ENCODE measurements at places on chromosomes 7 and 10.

- DNase-seq = no peak
These were observed 41.2 kb upstream of the ACSL5 start for GRCh38 chr10:112332509-112333228.

- peak; percentile 33 for DNase-seq
These were observed 2.0 kb downstream of the DBNL start for GRCh38 chr7:44046321-44047061.

- DNase-seq = no peak
These were observed 803.2 kb downstream of the PHTF2 start for GRCh38 chr7:78601728-78602127.

GRCh38 chr7:41744161-41744560 is 41.3 kb upstream of the INHBA start:
- DNase-seq = no peak

- no peak for DNase-seq
These were observed 92.1 kb downstream of the FOXL3 start for GRCh38 chr7:382043-382400.

GRCh38 chr7:101816595-101817470 is 593 bp upstream of the CUX1 start:
- peak; percentile 77 for DNase-seq

DNA sequence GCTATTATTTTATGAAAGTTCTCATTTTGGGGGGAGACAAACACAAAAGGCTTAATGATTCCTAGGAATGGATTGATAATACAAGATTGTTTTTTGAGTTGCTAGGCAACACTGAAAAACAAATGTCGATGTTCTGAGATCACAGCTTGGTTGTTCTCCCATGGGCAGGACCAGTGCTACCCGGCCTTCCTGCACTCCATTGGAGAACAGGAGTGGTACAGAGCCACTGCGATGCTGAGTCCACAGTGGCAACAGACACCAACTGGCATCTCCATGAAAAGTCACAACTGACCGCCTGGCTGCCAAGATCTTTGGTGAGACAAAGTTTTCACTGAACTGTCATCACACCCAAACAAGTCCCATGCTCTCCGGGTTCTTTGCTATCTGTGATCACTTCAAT is 68.9 kb upstream of the NMT2 start:
- no peak for DNase-seq

- peak; percentile 27 for DNase-seq
These were observed 670 bp upstream of the AGK start for GRCh38 chr7:141550386-141551093.

DNA sequence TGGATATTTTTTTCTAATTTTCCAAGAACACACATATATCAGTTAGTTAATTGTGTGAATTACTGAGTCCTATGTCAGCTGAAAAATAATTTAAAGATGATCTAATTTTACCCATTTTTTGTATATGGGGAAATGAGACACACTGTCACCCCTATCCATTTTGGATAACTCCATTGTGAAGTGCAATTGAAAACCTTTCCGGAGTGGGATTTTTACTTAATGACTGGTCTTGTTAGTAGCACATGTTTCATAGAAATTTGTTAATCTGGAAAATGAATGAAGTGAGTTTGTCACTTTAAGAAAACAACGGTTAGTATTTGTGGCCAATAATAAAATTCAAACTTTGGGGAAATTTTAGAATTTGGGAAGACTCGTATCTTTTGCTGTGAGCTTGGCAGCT is 2.0 kb downstream of the GARS1 start:
- no peak for DNase-seq

GRCh38 chr7:138887085-138887710 is 89.2 kb upstream of the ATP6V0A4 start:
- DNase-seq = no peak

DNA sequence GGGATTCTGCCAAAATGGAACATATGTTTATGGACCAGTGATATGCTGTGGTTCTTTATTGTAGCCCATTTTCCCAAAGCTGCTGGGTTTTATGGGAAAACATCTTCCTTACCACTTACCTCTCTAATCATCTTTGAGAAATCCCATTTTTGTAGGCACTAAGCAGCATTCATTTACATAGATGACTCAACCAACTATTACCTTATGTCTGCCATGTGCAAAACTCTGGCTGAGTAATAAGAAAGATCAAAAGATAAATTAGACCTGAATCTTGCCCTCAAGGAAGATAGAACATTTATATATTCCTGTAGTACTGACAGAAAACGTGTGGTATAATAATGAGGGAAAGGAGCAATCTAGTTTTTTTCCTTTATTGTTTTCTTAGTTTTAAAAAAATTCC is 24.3 kb downstream of the CBLL1 start:
- DNase-seq = no peak

- DNase-seq = no peak
These were observed 97.1 kb downstream of the TFEC start for GRCh38 chr7:115933471-115933870.

- DNase-seq = no peak
These were observed 84.3 kb upstream of the MPP7 start for GRCh38 chr10:28387140-28387539.

DNA sequence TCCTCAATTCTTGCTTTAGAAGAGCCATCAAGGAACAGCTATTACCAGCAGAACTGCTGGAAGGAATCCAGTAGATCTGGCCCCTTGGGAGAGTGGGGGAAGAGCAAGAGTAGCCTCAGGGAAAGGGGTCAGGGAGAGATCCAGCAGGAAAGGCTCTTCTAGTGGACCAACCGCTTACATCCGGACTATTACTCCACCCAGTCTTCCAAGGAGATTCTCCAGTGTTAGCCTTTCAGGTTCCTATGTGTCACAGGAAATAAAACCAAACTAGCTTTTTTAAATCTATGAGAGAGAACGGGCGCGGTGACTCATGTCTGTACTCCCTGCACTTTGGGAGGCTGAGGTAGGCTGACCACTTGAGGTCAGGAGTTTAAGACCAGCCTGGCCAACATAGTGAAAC is 34.3 kb downstream of the TET1 start:
- no peak for DNase-seq

GRCh38 chr7:7490003-7490402 is 45.7 kb downstream of the COL28A1 start:
- no peak for DNase-seq

- DNase-seq = peak; percentile 31
These were observed 12.1 kb upstream of the TRUB1 start for GRCh38 chr10:114925587-114926586.

GRCh38 chr10:33966946-33967345 is 632.5 kb upstream of the NRP1 start:
- no peak for DNase-seq

GRCh38 chr7:100132697-100133151 is 6.0 kb downstream of the MBLAC1 start:
- DNase-seq = peak; percentile 83

DNA sequence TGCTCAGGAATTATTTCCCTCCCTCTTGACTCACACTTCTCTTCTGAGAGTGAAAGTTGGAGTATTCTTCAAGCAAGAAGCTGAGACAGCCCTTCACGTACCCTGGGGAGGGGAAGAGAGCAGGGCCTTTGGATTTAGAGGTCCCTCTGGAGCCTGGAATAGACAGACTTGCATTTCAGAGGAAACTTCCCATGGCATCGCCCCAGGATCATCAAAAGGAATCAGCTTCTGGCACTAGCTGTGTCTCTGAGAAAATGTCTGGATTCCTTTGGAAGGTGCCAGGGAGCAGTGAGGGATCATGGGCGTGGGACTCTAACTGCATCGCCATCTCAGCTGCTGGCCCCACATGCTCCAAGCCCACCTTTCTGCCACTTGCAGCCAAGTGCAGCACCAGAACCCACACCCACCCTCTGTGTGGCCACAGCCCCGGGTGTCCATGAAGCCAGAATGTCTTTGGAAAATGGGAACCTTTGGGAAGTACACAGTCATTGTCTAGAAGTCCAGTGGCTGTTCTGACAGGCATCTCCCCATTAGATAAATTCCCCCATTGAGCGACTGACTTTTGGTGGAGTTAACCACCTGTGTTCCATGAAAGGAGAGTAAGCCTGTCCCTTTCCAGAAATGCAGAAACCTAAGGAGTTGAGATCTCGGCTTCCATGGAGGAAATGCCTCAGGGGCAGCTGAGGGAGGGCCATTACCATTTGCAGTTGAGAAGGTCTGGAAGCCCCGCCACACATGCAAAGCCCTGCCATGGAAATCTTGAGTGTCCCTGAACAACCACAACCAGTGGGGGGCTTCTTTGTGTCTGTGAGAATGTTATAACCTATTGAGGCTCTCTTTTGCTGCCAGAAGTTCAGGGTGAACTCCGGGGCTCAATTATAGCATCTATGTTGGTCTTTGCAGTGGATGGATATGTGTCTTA is 57.8 kb upstream of the GDF10 start:
- no peak for DNase-seq

- no peak for DNase-seq
These were observed 128.6 kb upstream of the PTPRZ1 start for GRCh38 chr7:121744319-121744718.

DNA sequence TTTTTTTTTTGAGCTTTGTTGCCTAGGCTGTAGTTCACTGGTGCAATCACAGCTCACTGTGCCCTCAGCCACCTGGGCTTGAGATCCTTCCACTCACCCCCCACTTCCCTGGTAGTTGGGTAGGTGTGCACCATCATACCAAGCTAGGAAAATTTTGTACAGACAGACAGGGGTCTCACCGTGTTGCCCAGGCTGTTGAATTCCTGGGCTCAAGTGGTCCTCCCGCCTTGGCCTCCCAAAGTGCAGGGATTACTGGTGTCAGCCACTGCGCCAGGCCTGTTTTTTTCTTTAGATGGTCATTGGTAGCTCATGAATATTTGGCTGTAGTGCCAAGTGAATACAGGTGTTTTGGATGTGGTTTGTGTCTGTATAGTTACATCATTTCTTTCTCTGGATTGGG is 7.5 kb downstream of the COMTD1 start:
- DNase-seq = no peak

- no peak for DNase-seq
These were observed 13.9 kb downstream of the ARHGAP22 start for GRCh38 chr10:48590945-48591344.
